ENCODE measurements at places on chromosomes 5 and 9.

DNA sequence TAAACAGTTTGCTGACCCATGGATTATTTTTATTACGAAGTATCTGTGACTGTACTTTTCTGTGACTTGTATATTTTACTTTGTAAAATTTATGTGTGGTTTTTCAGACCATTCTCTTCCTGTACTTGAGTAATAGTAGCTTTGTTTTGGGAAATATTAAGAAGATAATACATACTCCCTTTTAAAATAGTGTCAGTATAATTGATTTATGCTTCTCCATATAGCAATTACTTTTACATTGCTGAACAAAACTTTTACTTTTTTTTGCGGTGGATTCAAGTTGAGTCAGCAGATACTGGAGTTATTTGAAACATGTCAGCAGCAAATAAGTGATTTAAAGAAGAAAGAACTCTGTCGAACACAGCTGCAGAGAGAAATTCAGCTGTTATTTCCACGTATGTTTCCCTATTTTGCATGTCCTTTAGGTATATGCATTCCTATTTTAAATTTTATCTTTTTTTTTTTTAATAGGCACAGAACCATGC is 28.4 kb downstream of the TENT2 start:
- no peak for DNase-seq

DNA sequence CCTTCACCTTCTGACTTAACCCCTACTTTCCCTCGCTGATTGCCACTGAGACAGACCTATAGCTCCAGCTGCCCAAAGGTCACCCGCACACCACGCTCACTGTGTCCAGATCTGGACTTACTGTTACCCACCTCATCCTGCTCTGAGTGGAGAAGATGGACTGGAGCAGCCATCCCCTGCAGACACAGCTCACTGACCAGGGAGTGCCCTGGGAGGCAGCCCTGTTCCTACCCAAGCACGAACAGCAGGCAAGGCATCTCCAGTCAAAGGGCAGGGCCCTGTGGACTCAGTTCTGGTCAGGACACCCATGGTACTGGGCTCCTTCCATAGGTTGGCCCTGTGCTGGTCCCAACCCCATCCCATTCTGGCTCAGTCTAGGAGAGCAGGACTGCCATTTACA is 9.5 kb upstream of the BARX1 start:
- DNase-seq = no peak

DNA sequence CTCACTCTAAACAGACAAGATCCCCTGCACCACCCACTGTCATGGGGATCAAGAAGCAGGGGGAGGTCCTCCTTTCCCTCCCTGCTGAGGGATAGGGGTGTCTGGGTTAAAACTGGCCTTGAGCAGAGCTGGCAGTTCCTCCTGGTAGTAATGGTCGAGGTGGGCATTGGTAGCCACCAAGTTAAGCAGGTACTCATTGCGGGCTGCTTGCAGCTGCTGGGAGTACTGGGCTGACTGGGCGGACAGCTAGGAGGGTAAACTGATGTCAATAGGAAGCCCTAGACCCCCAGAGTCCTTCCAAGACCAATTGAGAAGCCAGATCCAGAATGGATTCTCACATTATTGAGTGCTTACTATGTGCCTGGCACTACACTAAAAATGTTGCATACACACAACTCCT is 3.4 kb downstream of the FCHSD1 start:
- no peak for DNase-seq

DNA sequence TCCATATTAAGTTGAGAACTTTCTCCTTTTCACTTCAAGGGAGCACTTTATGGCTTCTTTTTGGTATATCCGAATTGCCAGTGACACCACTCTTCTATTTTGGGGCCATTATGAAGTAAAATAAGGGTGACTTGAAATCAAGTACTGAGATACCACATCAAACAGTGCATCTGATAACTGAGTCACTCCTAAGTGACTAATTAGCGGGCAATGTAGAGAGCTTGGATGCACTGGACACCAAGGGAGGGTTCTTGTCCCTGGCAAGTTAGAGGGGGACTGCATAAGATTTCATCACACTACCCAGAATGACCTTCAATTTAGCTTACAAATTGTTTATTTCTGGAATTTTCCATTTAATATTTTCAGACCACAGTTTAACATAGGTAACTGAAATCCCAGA is 813.9 kb upstream of the CDH10 start:
- DNase-seq = no peak

GRCh38 chr9:87007711-87008366 is 60.5 kb upstream of the GAS1 start:
- DNase-seq = no peak

Data from stimulated activated CD8-positive, alpha-beta memory T cell treated with anti-CD3 and anti-CD28 coated beads, Interleukin-4, amount 100 ng/mL, for 1 hour (primary cell).